Activated CD4-positive, alpha-beta memory T cell treated with anti-CD3 and anti-CD28 coated beads for 36 hours (primary cell): ENCODE measurements at places on chromosomes 1 and 21. TPM values are rescaled to one million over a fixed set of nuclear protein-coding genes. Genes with fewer than 3 reads are reported as not detected.

Gene SPRR5
- total RNA-seq: not detected

Gene C1orf74
- 3.9 TPM for total RNA-seq

Gene CSDE1
- 464 TPM for total RNA-seq

Gene C21orf58
- 28.1 TPM for total RNA-seq

GRCh38 chr1:22282364-22282995 is 139.6 kb upstream of the WNT4 start:
- no peak overlapping the region for H3K27ac ChIP-seq
- H3K36me3 ChIP-seq: no peaks in the 10 kb centered on the region
- H3K4me1 ChIP-seq: no peaks in the 10 kb centered on the region
- H3K4me3 ChIP-seq: no peak overlapping the region
- peaks cover 8% of the 10 kb centered on the region for H3K27me3 ChIP-seq

DNA sequence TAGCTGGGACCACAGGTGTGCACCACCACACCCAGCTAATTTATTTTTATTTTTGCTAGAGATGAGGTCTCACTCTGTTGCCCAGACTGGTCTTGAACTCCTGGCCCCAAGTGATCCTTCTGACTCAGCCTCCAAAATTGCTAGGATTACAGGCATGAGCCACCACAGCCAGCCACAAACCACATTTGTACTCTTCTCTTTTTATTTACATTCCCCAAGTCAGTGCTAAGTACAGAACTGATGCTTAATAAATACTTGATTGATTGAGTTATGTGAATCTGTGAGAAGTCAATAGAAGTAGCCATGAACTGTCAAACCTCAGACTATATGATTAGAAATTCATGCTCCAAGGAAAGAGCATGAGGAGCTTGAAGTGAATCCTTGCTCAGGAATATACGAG is 48.5 kb upstream of the S1PR1 start:
- H3K4me1 ChIP-seq: peaks cover 36% of the 10 kb centered on the region
- peak; percentile 44 for DNase-seq
- no peaks in the 10 kb centered on the region for H3K27me3 ChIP-seq
- H3K4me3 ChIP-seq: no peak overlapping the region
- no peaks in the 10 kb centered on the region for H3K36me3 ChIP-seq

GRCh38 chr1:58657082-58657481 is 42.8 kb downstream of the MYSM1 start:
- no peak overlapping the region for H3K4me3 ChIP-seq
- H3K4me1 ChIP-seq: no peaks in the 10 kb centered on the region
- H3K27me3 ChIP-seq: no peaks in the 10 kb centered on the region
- peaks cover 22% of the 10 kb centered on the region for H3K36me3 ChIP-seq

DNA sequence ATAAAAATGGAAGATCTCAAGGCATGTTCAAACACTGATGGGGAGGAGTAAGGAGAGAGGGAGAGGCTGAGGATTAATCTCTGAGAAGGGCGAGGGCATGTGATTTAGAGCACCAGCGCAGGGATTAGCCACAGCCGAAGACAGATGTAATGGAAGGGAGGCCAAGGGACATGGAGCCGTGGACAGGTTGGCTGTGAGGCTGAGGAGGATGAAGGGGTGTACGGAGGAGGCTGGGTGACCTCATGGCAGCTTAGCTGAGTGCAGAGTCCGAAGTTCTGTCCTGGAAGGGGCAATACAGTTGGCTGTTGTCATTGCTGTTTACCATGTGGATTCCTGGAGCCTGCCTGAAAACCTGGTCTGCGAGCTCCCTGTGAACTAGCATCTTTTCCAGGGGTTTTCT is 342.8 kb downstream of the RPS6KC1 start:
- H3K36me3 ChIP-seq: no peaks in the 10 kb centered on the region
- no peak for DNase-seq
- no peak overlapping the region for H3K4me3 ChIP-seq
- H3K27ac ChIP-seq: no peak overlapping the region

GRCh38 chr1:99062192-99062591 is 57.5 kb upstream of the PLPPR5 start:
- no peak for DNase-seq
- peaks cover 2% of the 10 kb centered on the region for H3K27me3 ChIP-seq

GRCh38 chr1:205541161-205541886 is 36.9 kb downstream of the CDK18 start:
- DNase-seq: no peak
- H3K27me3 ChIP-seq: peaks cover 35% of the 10 kb centered on the region
- H3K36me3 ChIP-seq: no peaks in the 10 kb centered on the region
- H3K4me1 ChIP-seq: peaks cover 14% of the 10 kb centered on the region
- no peak overlapping the region for H3K4me3 ChIP-seq

DNA sequence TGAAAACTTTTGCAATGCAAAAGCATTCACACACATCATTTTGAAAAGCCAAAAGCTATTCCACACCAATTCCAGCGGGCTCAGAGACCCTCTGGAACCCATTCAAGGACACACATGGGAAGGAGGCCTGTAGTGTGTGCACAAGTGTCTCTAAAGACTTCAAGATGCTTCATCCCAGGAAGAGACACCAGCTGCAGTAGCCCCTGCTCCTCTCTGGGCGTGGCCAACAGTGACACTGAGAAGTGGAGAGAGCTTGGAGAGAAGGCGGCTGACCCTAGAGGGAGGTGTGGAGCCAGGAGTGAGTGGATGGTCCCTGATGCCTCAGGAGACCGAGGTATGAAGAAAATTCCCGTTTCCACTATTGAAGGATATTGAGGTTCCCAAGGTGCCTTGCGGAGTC is 14.9 kb upstream of the TNNI1 start:
- H3K36me3 ChIP-seq: peaks cover 1% of the 10 kb centered on the region
- no peak overlapping the region for H3K4me3 ChIP-seq
- peaks cover 5% of the 10 kb centered on the region for H3K4me1 ChIP-seq
- DNase-seq: no peak

DNA sequence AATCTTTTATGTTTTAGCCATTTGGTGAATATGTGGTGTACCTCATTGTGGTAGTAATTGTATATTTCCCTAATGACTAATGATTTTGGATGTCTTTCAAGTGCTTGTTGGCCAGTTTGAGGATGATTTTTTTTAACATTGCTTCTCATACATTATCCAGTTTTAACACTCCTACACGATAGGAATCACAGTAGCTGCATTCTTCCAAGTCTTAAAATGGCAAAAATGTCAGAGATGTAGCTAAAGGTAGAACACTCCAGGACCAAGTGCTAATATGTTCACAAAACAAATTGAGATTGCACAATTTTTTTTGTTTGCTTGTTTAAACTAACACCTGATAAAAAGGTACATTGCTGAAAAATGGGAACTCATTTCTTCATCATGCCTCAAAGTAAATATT is 11.7 kb downstream of the USP25 start:
- peaks cover 71% of the 10 kb centered on the region for H3K4me1 ChIP-seq
- no peak overlapping the region for H3K4me3 ChIP-seq
- no peak overlapping the region for H3K27ac ChIP-seq

- peaks cover 10% of the 10 kb centered on the region for H3K4me1 ChIP-seq
- H3K27me3 ChIP-seq: peaks cover 1% of the 10 kb centered on the region
- no peak for DNase-seq
- no peaks in the 10 kb centered on the region for H3K36me3 ChIP-seq
Measured at GRCh38 chr1:62905309-62905708, 121.4 kb downstream of the ATG4C start.

DNA sequence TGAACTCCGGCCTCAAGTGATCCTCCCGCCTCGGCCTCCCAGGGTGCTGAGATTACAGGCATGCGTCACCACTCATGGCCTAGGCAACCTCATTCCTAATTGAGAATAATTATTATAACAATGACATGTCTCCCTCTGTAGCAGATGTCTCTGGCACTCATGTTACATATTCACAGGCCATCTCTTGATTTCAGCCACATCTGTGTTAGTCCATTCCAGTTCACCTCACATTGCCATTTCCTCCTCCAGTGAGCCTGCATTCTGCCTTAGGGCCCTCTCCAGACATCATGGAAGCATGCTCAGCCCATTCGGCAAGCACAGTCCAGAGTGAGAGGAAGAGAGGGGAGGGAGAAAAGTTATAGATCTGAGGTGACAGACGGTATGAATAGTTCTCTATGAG is 32.5 kb downstream of the CDKN2C start:
- no peaks in the 10 kb centered on the region for H3K4me1 ChIP-seq
- no peaks in the 10 kb centered on the region for H3K27me3 ChIP-seq
- no peaks in the 10 kb centered on the region for H3K36me3 ChIP-seq
- H3K27ac ChIP-seq: no peak overlapping the region
- H3K4me3 ChIP-seq: no peak overlapping the region
